GM12892 (cell line): ENCODE measurements at places on chromosomes 7 and 10.

DNA sequence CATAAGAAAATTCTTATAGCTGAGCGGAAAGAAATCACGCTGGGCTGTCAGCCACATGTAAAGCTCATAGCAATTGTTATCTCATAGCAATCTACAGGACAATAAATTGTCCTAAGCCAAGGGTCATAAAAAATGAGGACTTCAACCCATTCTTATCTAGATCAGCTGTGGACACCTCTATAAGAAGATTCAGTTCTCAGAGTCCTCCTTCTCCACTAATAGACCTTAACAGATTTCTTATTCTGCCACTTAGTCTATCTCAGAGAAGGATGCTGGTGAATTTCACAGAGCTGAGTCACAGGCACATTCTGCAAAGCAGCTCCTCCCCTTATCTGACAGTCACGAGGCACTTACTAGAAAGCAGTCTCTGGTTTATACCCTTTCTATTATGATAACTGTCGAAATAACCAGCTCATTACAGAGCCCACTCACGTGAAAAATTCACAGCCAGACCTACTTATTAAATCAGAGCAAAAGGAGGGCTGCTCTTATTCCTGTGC lies 185.3 kb upstream of the PCLO start:
- no peak for DNase-seq

DNA sequence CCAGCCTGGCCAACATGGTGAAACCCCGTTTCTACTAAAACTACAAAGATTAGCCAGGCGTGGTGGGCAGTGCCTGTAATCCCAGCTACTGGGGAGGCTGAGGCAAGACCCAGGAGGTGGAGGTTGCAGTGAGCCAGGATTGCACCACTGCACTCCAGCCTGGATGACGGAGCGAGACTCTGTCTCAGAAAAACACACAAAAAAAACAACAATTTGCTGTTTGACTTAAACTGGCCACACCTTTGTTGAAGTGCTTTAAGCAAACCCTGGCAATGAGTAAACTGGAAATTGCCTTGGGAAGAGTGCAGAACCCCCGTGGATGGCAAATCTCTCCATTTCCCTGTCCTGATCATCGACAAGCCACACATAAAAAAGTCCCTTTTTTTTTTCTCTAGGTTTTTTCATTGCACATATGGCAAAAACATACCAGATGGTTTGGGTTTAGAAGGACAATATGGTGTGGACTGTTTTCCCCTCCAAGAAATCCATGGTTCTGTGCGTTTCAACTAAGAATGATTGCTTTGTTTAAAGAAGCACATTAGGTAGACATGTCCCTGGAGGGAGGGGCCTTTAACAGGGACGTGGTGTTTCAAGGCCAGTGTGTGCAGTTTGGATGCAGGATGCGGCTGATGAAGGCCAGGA lies 76.9 kb downstream of the NRP1 start:
- DNase-seq, result no peak

GRCh38 chr7:17010637-17011300 lies 129.0 kb upstream of the AGR3 start:
- no peak for DNase-seq

- DNase-seq, result no peak
These were observed 18.0 kb upstream of the NUDCD3 start for GRCh38 chr7:44508328-44509030.

DNA sequence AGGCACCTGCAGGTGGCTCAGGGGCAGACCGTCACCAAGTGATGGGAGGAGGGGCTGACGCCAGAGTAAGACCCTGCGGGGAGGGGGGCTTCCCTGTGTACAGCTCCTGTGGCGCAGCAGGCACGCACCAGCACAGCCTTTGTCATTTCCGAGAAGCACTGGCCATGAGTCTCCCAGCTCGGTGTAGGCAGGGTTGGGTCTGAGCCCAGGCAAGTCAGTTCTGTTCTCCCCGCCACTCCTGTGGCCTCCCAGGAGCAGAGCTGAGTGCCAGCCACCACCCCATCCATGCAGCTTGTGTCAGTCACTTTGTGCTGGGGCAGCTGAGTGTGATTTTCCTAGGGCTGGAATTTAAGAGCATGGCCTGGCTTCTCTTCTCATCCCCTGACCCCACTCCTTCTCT lies 13.2 kb downstream of the CPSF4 start:
- no peak for DNase-seq
